ENCODE measurements at places on chromosomes 2 and 18.

- peak; percentile 63 for DNase-seq
Observed at GRCh38 chr2:37614061-37614738, 57.2 kb downstream of the CDC42EP3 start.

GRCh38 chr2:157193461-157193860 is 64.0 kb upstream of the GALNT5 start:
- DNase-seq, result no peak

- DNase-seq, result no peak
Observed at GRCh38 chr18:604771-605170, 8.0 kb downstream of the CLUL1 start.

GRCh38 chr2:99404039-99404796 is 67.0 kb downstream of the EIF5B start:
- DNase-seq, result no peak
